ENCODE measurements at places on chromosomes 3 and 15. TPM values are rescaled to one million over a fixed set of nuclear protein-coding genes. Genes with fewer than 3 reads are reported as not detected.
A peak's percentile ranks its signal among the peaks of the same experiment; 100 is the strongest.

DNA sequence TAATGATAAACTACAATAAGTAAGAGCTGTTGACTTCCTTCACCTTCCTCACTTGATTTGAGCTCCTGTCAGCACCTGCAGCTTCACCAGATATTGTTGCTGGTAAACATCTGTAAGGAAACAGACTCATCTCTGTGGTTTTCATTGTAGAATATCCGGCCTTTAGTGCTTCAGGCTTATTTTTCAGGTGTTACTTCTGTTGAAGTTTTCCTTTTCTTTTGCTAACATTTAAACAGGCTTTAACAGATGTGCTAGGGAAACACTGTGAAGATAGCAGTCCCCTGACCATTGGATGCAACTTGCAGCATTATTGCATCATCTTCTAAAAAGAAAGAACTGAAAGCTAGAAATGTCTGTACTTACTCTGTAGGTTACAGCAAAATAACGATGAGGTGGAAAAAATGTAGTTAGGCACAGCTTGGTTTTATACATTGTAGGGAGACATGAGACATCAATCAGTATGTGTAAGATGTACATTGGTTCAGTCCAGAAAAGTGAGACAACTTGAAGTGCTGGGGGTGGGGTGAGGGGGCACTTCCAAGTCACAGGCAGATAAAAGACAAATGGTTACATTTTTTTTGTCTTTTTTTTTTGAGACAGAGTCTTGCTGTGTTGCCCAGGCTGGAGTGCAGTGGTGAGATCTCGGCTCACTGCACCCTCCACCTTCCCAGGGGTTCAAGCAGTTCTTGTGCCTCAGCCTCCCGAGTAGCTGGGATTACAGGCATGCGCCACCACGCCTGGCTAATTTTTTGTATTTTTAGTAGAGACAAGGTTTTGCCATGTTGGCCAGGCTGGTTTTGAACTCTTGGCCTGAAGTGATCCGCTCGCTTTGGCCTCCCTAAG, 10.2 kb downstream of the EDEM1 start:
- DNase-seq, result no peak

GRCh38 chr3:173395412-173396181, 1.9 kb upstream of the NLGN1 start:
- peak; percentile 49 for DNase-seq

- peak; percentile 75 for DNase-seq
Observed at GRCh38 chr3:17645074-17645698, 97.2 kb downstream of the TBC1D5 start.

GRCh38 chr3:5464649-5465048, 277.1 kb downstream of the EDEM1 start:
- no peak for DNase-seq

DNA sequence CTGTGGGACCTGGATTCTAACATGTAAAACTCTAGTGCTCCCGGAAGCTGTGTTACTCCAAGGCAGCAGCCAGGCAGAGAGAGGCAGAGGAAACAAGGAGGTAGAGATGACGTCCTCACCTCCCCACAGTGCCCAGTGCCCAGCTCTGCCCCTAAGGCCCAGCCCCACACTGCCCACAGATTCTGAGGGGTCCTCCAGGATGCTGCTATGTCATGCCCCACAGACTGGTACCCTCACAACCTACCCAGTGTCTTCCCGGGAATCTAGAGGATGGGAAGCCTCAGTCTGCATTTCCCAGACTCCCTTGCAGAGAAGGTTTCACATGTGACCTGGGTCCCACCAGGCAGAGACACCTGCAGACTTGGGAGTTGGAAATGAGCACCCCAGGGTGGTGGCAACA, 75.9 kb upstream of the PCSK6 start:
- DNase-seq, result no peak

NMNAT3 gene
- not detected for total RNA-seq

CFAP20DC gene
- total RNA-seq, result 8.2 TPM

DNA sequence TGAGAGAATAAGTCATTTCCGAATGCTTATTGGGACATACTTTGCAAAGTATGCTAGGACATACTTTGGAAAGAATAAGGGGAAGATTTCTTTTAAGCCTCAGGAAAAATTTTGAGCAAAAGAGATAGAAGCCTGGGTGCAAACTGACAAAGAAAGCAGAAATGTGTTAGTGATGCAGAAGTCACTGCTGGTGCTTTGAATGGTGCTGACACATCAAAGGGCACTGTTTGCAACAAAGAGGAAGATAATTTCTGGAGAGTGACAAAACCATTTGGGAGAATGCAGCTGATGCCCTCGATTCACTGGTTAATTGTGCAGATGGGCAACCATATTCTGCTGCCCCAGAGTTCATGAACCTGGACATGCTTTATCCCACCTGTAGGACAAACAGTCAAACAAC, 11.0 kb upstream of the RAP2B start:
- no peak for DNase-seq

GOLGA8K gene
- 0.13 TPM for total RNA-seq

ZDHHC3 gene
- 50.1 TPM for total RNA-seq

IL12A gene
- total RNA-seq, result 1.4 TPM

- no peak for DNase-seq
Observed at GRCh38 chr3:29319798-29320197, 38.9 kb downstream of the RBMS3 start.

GRCh38 chr15:67033571-67034044, 31.8 kb upstream of the SMAD3 start:
- DNase-seq, result no peak

- DNase-seq, result no peak
Observed at GRCh38 chr3:13563911-13564310, 15.0 kb downstream of the FBLN2 start.

- no peak for DNase-seq
Observed at GRCh38 chr15:86615411-86615810, 535.7 kb downstream of the AGBL1 start.

- no peak for DNase-seq
Observed at GRCh38 chr3:68256635-68257223, 602.3 kb upstream of the SUCLG2 start.

DNA sequence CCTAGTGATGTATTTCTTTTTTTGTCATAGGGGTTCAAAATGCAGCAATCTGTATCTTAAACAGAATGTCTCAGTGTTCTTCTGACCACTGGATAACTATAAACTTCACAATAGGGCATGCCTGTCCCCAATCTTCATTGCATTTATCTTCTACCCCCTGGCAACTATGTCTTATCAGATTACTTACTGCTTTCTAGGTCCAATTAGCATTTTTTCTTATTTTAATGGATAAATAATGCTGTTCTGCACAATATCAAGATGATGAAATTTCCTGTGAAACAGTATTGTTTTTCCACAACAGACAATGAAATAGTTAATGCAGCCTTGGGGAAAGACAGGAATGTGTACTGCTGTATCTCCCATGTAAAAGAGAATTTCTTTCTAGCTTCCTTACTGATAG, 432.1 kb downstream of the NSUN3 start:
- DNase-seq, result no peak

DNA sequence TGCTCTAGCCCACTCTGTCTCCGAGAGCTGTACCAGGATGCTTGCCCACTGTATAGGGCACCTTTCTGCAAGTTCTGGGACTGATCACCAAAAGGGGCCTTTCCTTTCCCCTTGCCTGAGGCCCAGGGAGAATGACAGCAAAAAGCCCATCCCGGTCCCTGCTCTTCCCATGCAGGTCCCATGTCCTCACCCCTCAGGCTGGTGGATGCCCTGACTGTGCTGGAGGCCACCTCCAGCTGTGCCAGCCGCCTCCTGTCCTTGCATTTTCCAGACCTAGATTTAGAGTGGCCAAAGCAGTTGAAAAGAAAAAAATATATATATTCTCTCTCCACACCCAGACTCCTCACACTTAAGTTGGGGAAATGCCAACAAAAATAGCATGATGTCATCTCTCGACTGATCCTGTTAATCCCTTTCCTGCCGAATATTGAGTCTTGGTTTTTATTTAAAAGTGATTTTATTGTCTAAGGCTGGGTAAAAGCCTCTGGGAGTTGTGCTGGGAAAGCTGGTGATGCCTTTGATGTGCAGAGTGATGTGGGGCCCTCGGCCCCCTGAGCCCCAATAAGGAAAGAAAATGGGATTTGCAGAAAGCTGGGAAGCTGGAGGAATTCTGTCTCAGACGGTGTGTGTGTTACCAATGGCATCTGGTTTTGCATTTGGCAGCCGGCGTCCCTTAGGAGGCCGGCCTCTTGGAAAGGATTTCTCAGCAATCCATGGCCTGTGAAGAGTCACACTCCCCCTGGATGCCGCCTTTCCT, 29.3 kb upstream of the TPM1 start:
- DNase-seq, result peak; percentile 89

- DNase-seq, result no peak
Observed at GRCh38 chr3:173399044-173399443, 1.5 kb downstream of the NLGN1 start.

SYNPR gene
- not detected for total RNA-seq

GRCh38 chr3:15610082-15610759, 8.7 kb downstream of the BTD start:
- peak; percentile 90 for DNase-seq

GRCh38 chr3:79018671-79019136, 749.1 kb downstream of the ROBO1 start:
- peak; percentile 59 for DNase-seq

PLSCR5 gene
- total RNA-seq, result not detected

All from LHCN-M2 (cell line).